ENCODE measurements at places on chromosomes 11 and 22.

- no peak for DNase-seq
These were observed 16.1 kb downstream of the BIK start for GRCh38 chr22:43126501-43127165.

DNA sequence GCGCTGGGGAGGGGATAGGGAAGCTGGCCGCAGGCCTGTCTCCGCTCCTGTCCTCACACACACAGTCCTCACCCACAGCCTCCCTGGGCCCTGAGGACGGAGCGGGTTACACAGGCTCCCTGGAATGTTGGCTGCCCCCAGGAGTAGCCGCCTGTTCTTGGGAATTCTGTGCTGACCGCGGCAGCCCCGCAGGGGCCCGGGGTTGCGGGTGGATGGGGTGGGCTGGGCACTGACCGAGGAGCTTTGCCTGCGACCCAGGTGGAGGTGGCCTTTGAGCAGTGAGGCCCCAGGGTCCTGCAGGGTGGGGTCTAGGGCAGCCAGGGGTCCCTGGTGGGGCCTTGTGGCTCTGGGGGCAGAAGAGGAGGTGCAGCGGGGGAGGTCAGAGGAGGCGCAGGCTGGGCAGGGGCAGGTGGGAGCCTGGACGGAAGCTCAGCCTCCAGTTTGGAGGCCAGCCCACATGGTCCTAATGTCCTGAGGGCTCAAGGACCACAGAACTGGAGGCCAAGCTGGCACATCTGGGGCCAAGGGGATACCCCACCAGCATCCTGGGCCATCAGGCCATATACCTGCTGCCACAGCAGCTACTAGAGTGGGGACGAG is 6.6 kb upstream of the MRGPRG start:
- DNase-seq: no peak

DNA sequence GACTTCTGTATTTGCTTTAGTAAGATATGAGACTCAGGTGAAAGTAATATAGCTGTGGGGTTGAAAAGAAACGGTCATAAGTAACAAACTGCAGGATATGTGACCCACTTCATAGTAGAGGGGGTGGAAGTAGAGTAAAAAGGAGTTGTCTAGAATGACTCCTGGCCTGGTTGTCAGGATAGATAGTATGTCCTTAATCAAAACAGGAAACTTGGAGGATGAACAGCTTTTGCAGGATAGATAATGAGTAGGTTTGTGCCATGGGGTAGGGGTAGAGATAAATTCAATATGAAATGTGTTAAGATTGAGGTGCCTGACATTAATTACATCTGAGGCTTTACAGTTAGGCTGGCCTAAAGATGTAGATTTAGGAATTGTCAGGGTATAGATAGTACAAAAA is 47.0 kb upstream of the B3GNT6 start:
- DNase-seq: no peak

- DNase-seq: no peak
These were observed 68.0 kb upstream of the PRDM11 start for GRCh38 chr11:45078236-45079074.

GRCh38 chr11:35563484-35564244 is 38.2 kb upstream of the PAMR1 start:
- DNase-seq: no peak

GRCh38 chr11:65576232-65576866 is 496 bp downstream of the EHBP1L1 start:
- DNase-seq: peak; percentile 30

DNA sequence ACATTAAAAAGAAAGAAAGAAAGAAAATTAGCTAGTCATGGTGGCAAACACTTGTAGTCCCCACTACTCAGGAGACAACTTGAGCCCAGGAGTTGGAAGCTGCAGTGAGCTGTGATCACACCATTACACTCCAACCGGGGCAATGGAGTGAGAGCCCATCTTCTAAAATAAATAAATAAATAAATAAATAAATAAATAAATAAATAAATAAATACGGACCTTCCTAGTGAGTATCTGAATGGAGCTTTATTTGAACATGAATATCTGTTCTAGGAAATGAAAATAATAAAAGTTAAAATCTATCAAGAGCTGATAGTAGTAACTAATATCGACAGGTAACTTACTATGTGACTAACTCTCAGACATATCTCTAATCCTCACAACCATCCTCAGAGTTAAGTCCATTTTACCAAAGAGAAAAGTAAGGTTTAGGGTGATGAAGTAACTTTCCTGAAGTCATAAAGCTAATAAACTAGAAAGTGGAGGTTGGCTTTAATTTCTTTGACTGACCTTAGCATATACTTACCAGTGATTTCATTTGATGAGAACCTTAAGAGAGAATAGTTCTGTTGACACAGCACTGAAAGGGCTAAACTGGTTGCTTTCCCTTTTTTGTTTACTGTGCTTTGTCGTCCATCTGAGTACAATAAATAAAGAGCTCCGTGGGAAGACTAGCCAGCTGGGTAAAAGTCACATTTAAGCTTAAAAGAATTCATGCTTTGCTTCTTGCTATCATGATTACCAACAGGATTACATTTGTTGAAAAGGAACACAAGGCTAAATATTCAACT is 22.4 kb downstream of the ENTHD1 start:
- no peak for DNase-seq

- DNase-seq: no peak
These were observed 958.7 kb upstream of the FAT3 start for GRCh38 chr11:91265946-91266345.

DNA sequence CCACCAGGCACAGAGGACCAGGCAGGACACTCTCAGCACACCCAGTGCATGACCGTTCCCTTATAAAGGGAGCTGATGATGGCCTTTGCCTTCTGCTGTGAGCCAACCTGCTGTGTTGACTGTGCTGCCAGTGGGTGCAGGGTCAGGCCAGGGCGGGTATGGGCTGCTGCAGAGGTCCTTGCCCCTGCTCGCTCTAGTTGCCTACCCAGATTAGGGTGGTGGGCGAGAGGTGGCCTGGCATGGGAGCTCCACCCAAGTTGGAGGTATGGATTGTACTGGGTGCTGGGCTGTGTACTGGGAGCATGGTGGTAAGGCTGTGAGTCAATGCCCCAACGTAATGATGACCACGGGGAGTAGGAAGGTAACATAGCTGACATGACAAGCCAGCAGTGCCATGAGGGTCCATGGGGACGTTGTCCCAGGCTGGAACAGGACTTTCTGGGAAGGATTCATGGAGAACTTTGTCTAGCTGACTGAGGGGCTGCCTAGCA is 24.5 kb upstream of the CYP2D6 start:
- no peak for DNase-seq

- no peak for DNase-seq
These were observed 61.2 kb upstream of the MYOD1 start for GRCh38 chr11:17658211-17658610.

- DNase-seq: peak; percentile 58
These were observed 31.9 kb downstream of the FLI1 start for GRCh38 chr11:128725630-128726319.

DNA sequence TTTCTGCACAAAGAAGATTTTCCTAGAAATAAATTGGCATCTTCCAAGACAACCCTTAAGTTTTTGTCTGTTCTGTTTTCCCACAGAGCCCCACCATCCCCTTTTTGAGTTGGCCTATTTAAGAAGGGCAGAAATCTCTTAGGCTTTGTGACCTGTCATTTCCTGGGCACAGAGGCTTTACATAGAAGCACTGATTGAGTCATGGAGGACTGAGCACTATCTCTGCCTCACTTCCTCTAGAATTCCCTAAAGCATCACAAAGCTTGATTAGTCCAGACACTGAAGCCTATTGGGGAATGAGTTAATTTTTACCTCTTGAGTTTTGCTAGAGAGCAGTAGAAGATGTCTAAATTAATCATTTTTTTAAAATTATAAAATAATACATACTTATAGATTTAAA is 25.4 kb downstream of the TRIM44 start:
- DNase-seq: no peak

GRCh38 chr11:76772100-76772782 is 10.9 kb upstream of the TSKU start:
- DNase-seq: no peak

DNA sequence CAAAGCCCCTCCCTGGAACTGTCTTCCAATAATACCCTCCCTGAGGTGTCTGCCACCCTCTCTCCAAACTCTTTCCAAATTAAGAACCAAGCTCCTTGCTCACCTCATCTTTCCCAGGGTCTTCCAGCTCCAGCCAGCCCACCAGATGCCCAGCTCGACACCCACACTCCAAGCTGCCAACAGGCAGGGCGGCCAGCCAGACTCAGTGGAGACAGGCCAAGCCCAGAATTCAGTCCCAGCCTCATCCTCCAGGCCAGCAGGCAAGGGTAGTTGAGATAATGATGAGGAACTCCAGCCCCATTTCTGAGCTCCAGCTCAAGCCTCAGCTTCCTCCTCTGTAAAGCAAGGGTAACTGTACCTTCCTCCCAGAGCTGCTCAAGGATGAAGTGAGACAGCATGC is 132.9 kb downstream of the CHST1 start:
- DNase-seq: no peak

DNA sequence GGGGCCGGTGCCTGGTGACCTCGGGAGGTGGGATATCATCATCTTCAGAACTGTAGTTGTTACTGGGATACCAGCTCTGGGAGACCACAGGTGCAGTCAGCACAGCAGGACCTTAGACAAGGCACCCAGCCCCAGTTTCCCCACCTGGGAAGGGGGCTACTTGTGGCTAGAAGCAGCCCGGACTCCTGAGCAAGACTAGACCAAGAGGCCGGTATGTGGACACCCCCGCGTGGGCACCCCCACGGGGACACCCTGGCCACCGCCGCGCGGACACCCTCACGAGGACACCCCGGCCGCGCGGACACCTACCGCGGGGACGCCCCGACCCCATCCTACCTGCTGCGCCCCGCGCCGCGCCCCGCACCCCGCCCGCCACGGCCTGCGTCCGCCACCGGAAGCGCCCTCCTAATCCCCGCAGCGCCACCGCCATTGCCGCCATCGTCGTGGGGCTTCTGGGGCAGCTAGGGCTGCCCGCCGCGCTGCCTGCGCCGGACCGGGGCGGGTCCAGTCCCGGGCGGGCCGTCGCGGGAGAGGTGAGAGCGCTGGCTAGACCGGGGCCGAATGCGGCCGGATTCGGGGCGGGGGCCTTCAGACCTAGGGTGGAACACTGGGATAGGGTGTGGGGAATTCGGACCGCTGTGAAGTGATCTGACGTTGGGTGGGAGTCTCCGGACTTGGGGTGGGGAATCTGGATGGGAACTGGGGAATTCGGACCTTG is at the start of the genes COMT and TXNRD2:
Gene COMT, plus strand, starts transcription at position 408 of the 718 bp plus-strand sequence. CDS start 20,755 bp downstream, outside the sequence.
Gene TXNRD2, minus strand, starts transcription at position 454 of the 718 bp plus-strand sequence. Its CDS starts 15 bp downstream, at position 439.
- DNase-seq: peak; percentile 81
